Dermis microvascular lymphatic vessel endothelial cell (primary cell): ENCODE measurements at places on chromosomes 12 and 14.

GRCh38 chr14:64326502-64326901 lies 32.3 kb upstream of the ESR2 start:
- DNase-seq: no peak

DNA sequence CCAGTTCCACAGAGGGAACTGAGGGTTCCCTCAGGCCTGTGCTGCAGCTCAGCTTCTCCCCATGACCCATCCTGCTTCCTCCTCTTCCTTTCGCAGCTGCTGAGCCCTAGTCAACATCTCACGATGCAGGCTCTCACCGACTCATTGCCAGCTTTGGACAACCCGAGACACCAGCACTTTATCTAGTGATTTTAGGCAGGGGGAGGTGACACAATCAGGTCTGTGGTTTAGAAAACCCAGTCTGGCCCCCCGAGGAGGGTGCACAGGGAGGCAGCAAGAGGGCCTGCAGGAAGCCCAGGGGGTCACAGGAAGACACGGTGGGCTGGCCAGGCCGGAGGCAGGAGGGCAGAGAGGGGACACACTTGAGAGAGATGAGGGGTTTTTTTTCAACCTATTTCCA lies 35.4 kb downstream of the DIO3 start:
- no peak for DNase-seq

DNA sequence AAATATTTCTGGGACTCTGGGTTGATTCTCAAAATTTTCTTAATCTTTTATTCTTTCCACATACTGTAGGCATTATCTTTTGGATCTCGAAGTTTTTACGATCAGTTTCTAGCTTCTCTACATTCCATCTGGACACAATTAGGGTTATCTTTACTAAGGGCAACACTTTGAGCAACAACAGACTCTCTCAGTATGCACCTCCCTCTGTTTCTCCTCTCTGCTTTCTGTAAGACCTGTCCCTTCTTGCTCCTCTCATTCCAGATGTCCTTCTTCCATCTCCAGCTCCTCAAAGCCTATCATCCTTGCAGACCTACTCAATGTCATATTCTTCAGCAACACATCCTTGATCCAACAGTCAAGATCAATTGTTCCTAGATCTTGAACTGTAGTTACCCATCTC lies 457.0 kb downstream of the SLC6A15 start:
- DNase-seq: no peak

- DNase-seq: no peak
Observed at GRCh38 chr12:78191611-78192010, 360.9 kb downstream of the NAV3 start.

GRCh38 chr14:68622856-68623255 lies 170.0 kb downstream of the ZFP36L1 start:
- no peak for DNase-seq

GRCh38 chr14:34224221-34224620 lies 237.8 kb downstream of the SPTSSA start:
- DNase-seq: no peak

GRCh38 chr12:130337488-130338303 lies at the start of gene PIWIL1:
Gene PIWIL1, plus strand, starts transcription at chr12:130337887. Its CDS starts 4,705 bp downstream, at chr12:130342592.
- DNase-seq: no peak

- no peak for DNase-seq
Observed at GRCh38 chr14:94640721-94641631, 28.8 kb downstream of the SERPINA3 start.

DNA sequence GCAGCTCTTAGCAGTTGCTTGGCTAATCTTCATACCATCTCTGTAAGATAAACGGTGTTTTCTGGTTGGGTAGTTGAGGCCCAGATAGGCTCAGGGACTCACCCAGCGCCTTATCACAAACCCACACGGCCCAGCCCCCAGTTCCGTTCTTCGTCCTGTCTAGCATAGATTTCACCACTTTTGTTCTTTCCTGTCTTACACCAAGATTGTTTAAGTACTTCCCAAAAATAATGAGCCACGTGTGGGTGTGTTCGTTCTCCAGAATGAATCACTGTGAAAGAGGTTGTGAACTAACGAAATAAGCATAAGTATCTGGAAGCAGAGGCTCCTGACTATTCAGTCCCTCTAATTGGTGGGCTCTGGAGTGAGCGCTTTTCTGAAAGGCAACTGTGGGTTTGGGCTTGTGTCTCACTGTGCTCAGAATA lies 21.4 kb downstream of the ACVR1B start:
- no peak for DNase-seq

DNA sequence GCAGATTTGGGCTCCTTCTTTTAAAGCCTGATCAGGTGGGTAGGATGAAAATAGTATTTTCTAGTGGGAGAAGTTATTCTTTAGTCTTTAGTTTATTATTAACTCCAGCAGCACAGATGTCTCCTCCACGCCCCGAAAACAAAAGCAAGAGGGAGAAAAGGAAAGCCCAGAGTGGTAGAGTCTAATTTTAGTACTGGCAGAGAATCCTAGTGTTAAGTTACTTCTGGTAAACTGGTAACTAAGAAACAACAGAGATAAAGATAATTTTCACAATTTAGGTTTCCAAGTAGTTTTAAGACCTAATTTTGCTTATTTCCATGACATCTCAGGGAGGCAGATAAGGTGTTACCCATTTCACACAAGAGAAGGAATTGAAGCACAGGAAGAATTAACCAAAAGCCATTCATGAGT lies 16.3 kb downstream of the ATP5MC2 start:
- no peak for DNase-seq

DNA sequence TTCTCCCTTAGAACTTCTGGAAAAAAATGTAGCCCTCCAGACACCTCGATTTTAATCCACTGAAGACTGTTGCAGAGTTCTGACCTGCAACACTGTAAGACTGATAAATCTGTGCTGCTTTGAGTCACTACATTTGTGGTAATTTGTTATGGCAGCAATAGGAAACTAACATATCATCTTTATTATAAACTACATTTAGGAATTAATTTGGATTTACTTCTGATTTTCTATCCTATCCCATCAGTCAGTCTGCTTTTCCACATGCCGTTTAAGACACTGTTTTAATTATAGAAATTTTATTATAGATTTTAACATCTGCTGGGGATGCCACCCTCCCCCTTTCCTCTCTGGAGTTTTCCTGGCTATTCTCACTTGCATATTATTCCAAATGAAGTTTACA lies 375.2 kb downstream of the DUSP6 start:
- no peak for DNase-seq

DNA sequence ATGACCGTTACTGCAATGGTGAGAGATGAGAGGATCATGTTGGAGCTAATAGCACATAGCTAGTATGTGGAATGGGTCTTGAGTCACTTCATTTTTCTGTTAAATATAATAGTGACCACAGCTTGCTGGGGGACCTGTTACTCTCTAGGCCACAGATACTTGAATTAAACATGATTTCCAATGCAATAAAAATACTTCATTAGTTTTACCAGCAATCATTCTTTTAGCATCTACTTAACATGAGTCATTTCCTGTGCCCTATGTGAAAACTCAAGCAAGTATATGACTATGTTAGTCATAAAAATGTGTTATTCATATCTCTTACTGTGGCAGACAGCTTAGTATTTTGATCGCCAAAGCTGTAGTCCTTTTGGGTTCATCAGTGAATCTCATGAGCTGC lies 798.8 kb downstream of the SLC16A7 start:
- DNase-seq: no peak

DNA sequence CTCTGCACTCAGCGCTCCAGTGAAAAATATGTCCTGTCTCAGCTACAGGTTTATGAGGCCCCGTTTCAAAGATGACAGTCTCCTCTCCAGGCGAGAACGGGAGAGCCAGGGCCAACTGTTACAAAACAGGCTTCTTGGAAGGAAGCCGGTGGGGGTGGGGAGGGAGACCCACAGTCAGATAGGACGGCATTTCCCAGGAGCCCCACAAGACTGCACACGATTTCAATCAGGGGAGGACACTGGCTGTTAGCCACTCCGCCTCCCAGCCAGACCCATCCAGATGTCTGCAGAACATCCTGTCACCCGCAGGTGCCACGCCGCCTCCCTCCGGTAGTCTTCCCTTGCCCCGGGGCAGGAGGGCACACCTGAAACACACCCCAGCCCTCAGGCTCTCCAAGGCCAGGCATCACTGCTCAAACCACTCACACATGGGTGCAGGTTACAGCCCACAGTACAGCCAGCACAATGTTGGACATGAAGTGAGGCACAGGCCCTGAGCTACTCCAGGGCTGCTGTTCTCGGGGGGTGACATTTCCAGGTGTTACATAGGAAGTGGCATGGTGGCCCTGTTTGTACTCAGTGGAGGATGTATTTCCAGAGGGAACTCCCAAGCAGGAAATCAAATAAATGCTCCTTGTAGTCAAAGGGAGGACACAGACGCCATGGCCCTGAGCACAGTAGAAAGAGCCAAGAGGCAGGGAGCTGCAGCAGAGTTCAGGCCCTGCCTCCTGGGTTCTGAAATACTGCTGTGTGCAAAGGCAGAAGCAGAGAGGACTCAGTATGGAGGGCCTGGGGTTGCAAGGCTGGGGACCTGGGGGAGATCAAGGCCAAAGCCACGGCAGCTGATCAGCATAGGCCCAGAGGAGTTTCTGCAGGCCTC lies 138.1 kb downstream of the BCL11B start:
- DNase-seq: no peak

GRCh38 chr14:100692256-100692655 lies 34.4 kb upstream of the DLK1 start:
- no peak for DNase-seq

- DNase-seq: peak; percentile 86
Observed at GRCh38 chr12:105352940-105353635, 22.6 kb downstream of the C12orf75 start.

DNA sequence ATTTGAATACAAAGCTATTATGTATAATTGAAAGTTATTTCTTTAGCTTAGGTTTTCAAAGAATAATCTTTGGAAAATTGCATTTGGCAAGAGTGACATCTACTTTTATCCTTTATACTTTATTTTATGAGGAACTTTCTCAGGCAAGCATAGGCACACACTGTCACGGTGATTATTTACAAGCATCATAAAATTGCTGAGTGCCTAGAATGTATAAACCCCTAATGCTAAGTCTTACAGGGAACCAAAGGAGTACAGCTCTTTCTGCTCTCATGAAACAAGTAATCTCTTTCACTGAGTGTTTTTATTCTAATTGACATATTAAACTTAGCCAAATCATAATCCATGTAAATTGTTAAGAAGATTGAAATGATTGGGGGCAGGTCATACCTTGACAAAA lies 154.9 kb downstream of the FSCB start:
- DNase-seq: no peak

- no peak for DNase-seq
Observed at GRCh38 chr14:90575781-90576180, 179.0 kb downstream of the CALM1 start.

DNA sequence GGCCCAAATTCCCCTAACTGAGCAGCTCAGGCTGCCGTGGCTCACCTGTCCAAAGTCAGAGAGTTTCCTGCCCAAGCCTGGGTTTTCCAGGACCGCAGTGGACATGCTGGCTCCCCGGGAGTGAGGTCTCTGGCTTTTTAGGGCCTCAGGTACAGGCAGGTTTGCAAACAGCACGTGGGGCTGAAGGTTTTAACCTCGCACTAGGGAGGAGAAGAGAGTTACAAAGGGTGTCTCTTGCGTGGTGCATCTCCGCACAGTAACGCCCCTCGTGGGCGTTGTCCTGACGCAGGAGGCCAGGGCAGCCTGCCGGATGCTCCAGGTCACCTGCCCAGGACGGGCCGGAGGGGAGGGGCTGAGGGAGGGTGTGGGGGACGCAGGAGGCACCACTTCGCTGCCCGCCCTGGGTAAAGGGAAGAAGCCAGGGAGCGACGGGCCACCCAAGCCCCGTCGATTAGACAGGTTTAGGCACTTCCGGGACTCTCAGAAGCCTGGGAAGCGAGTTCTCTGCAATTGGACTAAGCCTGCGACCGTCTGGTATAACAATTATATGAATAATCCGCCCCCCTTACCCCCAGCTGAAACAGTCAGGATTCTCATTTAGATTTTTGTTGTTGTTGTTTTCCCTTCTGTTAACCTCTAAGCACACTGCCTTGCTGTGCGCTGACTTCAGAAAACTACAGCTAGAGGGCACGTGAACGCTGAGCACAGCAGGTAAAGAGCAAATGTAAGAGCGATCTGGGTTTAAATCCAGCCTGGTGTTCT lies at the start of gene PAH:
Gene PAH, minus strand, starts transcription at position 219 of the 762 bp plus-strand sequence. Its CDS starts 114 bp downstream, at position 105.
- DNase-seq: no peak
